Ascending aorta (tissue), 2 donors: ENCODE measurements at places on chromosomes 7 and 10.

GRCh38 chr10:86644152-86644793 is 10.1 kb upstream of the OPN4 start:
- peak; percentile 62 for DNase-seq

GRCh38 chr10:96747734-96748550 is 27.6 kb upstream of the PIK3AP1 start:
- DNase-seq: no peak

- no peak for DNase-seq
Observed at GRCh38 chr7:128304212-128304611, 39.5 kb downstream of the RBM28 start.

DNA sequence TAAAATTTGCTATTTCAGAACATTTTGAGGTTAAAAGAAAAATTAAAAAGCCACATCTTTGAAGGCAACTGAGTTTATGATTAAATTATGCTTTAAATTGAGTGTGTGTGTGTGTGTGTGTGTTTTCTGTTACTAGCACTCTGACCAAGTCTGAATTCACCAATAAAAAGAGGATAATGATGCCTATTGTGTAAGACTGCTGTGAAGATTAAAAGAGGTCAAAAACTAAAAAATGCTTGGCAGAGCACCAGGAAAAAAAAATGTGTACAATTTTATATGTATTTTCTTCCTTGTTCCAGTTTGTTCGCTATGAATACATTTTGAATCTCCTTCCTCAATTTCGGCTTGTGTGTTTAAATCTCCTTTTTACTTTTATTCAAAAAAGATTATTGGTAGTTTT is 316.6 kb upstream of the MAGI2 start:
- no peak for DNase-seq

GRCh38 chr10:71424496-71425194 is 27.9 kb downstream of the CDH23 start:
- DNase-seq: no peak

- DNase-seq: no peak
Observed at GRCh38 chr7:81767926-81768325, 1.9 kb downstream of the HGF start.

- no peak for DNase-seq
Observed at GRCh38 chr7:94030634-94031033, 26.5 kb upstream of the BET1 start.

DNA sequence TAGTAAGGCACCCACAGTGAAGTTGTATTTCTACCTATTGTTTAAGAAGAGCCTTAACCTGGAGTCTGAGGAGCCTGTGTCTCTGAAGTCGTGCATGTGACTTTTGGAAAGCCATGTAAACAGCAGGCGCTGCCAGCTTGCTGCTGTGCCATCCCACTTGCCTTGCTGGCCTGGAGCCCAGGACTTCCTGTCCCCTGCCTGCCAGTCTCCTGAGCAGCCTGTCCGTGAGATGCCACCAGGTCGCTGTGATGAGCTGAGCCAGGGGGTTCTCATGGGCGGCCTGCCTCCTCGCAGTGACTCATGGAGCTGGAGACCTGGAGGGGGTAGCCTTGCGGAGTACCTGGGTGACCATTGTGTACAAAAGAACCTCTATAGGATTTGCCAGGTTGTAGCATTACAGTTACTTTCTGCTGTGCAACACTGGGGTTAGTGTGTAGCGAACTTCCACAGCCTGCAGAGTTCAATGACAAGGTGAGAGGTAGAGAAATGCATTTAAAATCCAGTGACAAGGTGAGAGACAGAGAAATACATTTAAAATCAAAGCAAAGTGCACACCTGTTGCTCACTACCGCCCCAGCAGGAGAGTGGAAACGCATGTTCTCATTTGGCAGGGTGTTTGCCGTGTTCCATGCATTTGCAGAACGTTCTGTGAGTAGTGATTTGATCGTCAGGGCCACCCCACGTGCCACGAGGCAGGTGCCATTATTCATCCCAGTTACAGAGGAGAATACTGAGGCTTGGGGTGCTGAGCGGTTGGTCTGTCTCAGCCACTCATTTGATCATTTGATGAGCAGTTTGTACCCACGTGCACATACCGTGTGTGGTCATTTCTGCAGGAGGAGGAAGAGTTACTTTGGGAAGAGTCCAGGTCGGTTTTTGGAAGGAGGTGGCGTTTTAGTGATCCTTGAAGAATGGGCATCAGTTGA is 36.6 kb upstream of the BHLHA15 start:
- DNase-seq: no peak
